Renal pelvis (tissue), 12 donors: ENCODE measurements at places on chromosomes 4 and X. TPM values are rescaled to one million over a fixed set of nuclear protein-coding genes. Genes with fewer than 3 reads are reported as not detected.

DNA sequence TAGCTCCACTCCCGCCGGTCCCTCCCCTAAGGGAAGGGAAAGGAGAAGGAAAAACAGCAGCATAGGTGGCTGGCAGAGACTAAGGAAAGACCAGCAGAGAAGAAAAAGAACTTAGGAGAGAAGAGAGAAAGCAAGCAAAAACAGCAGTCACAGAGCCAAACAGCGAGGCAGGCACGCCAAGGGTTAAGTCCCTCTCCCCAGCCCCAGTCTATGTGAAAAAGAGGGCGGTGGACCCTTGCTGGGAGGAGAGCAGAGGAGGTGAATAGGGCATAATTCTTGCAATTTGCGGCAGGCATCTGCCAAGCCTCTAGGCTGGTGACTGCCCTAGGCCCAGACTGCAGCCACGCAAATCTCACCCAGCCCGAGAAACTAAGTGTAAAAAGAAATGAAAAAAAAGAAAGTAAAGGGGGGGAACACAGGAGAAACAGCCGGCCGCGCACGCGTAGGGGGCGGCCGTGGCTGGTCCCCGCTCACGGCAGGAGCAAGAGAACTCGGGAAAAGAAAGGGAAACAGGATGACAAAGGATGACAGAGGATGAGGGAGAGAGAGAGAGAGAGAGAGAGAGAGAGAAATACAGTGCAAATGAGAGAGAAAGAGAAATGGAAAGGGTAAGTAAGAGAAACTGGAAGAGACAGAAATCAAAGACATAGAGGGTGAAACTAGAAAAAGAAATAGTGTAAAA is 48.6 kb downstream of the MAGEA9 start:
- peak; percentile 15 for DNase-seq

GRIA3 gene
- polyA plus RNA-seq, result 2.2 TPM

TMEM185A gene
- 39.5 TPM for polyA plus RNA-seq

DNA sequence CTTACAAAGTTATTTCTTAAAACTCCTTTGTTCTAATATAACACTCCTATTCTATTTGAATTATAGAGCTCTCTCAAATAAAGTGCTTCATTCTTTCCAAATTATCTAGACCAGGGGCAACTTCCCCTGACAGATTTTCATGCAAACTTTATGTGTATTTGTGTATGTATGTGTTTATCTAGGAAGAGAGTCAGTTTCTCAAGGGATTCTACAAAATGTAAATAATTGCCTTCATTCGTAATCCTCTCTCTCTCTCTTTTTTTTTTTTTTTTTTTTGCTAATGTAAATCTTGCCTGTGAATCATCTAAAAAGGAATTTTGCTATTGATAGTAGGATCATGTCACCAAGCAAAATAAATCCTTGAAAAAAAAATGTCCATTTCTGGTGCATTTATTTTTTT is 38.9 kb upstream of the RBPJ start:
- DNase-seq, result no peak

GRCh38 chr4:89447543-89447942 is 139.9 kb upstream of the GPRIN3 start:
- no peak for DNase-seq
